ENCODE measurements at places on chromosomes 5 and 9. TPM values are rescaled to one million over a fixed set of nuclear protein-coding genes. Genes with fewer than 3 reads are reported as not detected.

DNA sequence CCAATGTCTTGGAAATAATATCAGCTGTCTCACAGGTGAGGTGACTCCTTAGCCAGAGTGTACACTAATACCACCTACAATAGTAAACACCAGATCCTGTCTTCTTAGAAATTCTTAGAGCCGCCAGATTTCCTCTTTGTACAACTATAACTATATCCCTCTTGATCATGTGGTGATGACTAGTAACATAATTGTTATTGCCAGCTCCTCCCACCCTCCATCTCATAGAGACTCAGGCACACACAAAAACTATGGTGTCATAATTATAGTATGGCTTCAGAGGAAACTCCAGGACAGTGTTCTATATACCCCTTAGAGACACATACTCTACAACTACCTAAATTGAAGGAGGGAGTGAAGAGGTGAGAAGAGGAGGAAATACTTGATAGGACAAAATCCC, 33.1 kb downstream of the PGGT1B start:
- no peak for DNase-seq
- no peaks in the 10 kb centered on the region for H3K27me3 ChIP-seq
- no peak overlapping the region for H3K4me3 ChIP-seq
- H3K4me1 ChIP-seq: no peaks in the 10 kb centered on the region
- peaks cover 77% of the 10 kb centered on the region for H3K36me3 ChIP-seq

- H3K4me3 ChIP-seq: no peak overlapping the region
- no peaks in the 10 kb centered on the region for H3K27me3 ChIP-seq
- no peak overlapping the region for H3K27ac ChIP-seq
- H3K4me1 ChIP-seq: no peaks in the 10 kb centered on the region
- H3K36me3 ChIP-seq: no peaks in the 10 kb centered on the region
- no peak for DNase-seq
These were observed 196.7 kb downstream of the MPDZ start for GRCh38 chr9:13082796-13083195.

DNA sequence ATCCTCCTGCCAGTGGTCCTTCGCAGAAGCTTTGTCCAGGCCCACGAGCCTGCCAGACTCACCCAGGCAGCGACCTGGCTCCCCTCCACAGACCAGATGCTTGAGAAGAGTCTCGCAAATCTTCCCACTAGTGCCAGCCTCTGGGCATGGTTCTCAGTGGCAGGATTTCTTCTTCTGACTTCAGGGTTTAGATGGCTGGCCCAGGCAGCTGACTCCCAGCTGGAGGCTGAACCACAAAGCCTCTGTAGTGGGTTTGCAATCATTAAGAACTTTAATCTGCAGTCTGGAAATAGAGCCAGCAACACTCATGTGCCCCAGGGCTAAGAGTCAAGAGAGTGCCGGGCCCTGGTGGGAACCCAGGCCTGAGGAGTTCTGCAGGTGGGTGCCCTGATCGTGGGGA, 90.6 kb upstream of the ICE1 start:
- DNase-seq: no peak
- H3K4me3 ChIP-seq: no peak overlapping the region
- no peaks in the 10 kb centered on the region for H3K27me3 ChIP-seq
- H3K4me1 ChIP-seq: no peaks in the 10 kb centered on the region

TTC1 gene
- 87.8 TPM for polyA plus RNA-seq

Data from heart left ventricle (tissue), 16 donors.